Nephron progenitor cell (in vitro differentiated cells): ENCODE measurements at places on chromosomes 2 and 18.

DNA sequence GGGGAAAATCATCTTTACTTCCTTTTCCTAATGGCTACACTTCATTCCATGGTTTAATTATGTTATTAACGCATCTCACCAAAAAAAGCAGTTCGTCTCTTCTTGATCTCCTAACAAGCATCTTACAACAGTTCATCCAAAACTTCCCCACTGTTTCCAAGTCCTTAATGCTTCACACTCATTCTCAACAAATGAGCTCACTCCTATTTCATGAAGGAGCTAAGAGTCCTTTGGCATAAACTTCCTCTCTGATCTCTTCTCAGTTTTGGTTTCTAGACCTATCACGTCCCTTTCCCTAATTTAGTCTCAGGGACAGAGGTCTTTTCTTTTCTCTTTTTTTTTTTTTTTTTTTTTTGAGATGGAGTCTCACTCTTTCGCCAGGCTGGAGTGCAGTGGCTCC lies 205.9 kb upstream of the SLC39A10 start:
- H3K4me1 ChIP-seq: no peaks in the 10 kb centered on the region
- no peak for DNase-seq
- no peaks in the 10 kb centered on the region for H3K27me3 ChIP-seq
- no peak overlapping the region for H3K27ac ChIP-seq
- H3K4me3 ChIP-seq: no peak overlapping the region
- H3K36me3 ChIP-seq: no peaks in the 10 kb centered on the region

DNA sequence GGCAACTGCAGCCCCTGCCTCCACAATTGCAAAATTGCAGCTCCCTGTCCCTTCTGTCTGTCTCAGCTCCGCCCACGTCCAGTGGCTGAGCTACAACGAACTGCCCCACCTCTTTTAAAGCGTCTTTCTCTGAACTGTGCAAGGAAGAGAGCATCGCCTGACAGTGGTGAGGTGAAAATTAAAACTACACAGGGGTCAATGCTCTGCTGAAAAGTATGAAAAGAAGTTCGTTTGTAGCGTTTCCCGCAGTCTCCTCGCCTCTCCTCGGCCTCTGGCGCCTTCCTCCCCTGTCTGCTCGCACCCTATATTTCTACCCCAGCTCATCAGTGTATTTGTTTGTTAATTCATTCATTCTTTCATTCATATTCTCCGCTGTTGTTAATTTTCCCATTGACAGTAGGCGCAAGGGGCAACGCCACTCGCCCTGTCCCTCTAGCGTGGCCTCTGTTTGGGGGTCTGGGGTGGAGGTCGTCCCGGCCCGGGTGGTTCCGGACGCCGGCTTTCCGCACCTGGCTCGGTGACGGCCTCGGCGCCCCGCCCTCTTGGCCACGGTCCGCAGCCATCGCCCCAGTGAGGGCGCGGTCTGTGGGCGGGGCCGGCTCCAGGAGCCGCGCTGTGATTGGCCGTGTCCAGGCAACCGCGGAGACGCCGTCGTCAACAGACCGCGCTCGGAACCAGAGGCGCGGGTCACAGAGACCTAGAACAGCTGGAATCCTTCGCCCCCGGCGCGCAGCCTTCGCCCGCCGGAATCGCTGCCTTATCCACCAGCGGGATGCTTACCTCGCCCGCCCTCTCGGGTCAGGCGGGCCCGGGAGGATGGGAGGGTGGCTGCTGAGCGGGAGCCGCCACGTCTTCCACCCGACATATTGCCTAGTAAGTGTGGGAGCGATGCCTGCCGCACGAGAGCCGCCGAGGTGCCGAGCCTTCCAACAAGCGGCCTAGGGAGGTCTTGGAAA lies at the start of gene VWA3B:
Gene VWA3B, plus strand, starts transcription at position 677 of the 956 bp plus-strand sequence. CDS start 5,926 bp downstream, outside the sequence.
- peaks cover 13% of the 10 kb centered on the region for H3K4me1 ChIP-seq
- no peaks in the 10 kb centered on the region for H3K36me3 ChIP-seq
- H3K27ac ChIP-seq: no peak within 1 kb of the TSS
- H3K27me3 ChIP-seq: peaks cover 68% of the 10 kb centered on the region

DNA sequence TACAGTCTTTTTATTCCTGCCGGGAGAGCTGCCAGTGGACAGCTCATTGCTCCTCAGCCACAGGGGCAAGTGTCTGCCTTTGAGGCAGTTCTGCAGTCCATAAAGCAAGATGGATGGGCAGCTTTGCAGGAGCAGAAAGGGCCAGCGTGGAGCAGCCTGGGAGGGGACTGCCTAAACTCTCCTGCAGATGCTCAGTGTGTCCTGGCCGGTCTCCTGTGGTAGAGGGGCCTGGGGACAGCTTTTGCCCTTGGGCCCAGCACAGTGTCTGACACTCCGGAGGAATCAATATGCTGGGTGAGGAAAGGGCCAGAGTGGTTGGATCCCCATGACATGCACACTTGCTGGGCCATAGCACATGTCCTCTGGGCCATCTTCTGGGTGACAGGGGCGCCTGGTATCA lies 65.7 kb upstream of the DAPL1 start:
- no peak overlapping the region for H3K4me3 ChIP-seq
- H3K27me3 ChIP-seq: no peaks in the 10 kb centered on the region
- no peaks in the 10 kb centered on the region for H3K36me3 ChIP-seq
- H3K4me1 ChIP-seq: peaks cover 95% of the 10 kb centered on the region

- DNase-seq: no peak
- H3K36me3 ChIP-seq: no peaks in the 10 kb centered on the region
- peaks cover 71% of the 10 kb centered on the region for H3K4me1 ChIP-seq
- H3K4me3 ChIP-seq: no peak overlapping the region
These were observed 144.9 kb upstream of the MYCN start for GRCh38 chr2:15795426-15795825.

DNA sequence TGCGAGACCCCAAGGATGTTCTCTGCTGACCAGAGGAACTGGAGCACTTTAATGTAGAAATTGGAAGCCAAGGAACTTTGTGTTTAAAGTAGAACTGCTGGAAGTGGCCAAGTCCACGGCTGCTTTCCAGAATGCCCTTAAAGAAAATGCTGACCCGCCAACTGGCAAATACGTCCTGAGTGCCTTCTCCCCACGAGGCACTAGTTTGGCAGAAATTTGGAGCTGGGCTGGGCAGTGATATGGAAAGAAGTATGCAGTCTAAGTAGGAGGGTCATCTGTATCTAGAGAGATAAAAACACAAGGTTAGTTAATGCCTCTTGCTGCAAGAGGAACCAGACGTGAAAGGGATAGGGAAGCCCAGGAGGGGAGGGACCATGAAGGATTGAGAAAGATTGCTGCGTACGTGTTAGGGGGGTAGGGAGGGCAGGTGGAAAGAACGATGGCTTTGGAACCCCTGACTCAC lies 59.3 kb upstream of the RFX8 start:
- no peak overlapping the region for H3K27ac ChIP-seq
- no peak overlapping the region for H3K4me3 ChIP-seq
- no peaks in the 10 kb centered on the region for H3K4me1 ChIP-seq
- no peak for DNase-seq

DNA sequence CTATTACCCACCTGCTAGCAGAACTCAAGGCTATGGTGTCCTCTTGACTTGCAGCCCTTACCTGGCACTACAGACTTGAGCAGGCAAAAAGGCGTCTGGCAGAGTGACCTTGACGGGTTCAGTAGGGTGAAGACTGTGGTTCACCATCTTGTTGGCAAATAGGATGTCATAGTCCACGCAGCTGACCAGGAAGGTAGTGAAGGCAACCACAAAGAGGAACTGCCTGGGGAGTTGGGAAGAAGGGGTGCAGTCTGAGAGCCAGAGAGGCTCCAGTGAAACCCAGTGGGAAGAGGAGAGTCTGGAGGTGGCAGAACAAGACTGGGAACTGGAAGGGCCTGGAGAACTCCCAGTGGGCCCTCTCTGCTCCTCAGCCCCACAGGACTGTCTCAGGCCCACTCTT lies 4.1 kb downstream of the ATG9A start:
- peaks cover 7% of the 10 kb centered on the region for H3K27me3 ChIP-seq
- peak overlapping the region; percentile 82 for H3K27ac ChIP-seq
- H3K4me3 ChIP-seq: no peak overlapping the region
- peaks cover 40% of the 10 kb centered on the region for H3K36me3 ChIP-seq
- no peak for DNase-seq

DNA sequence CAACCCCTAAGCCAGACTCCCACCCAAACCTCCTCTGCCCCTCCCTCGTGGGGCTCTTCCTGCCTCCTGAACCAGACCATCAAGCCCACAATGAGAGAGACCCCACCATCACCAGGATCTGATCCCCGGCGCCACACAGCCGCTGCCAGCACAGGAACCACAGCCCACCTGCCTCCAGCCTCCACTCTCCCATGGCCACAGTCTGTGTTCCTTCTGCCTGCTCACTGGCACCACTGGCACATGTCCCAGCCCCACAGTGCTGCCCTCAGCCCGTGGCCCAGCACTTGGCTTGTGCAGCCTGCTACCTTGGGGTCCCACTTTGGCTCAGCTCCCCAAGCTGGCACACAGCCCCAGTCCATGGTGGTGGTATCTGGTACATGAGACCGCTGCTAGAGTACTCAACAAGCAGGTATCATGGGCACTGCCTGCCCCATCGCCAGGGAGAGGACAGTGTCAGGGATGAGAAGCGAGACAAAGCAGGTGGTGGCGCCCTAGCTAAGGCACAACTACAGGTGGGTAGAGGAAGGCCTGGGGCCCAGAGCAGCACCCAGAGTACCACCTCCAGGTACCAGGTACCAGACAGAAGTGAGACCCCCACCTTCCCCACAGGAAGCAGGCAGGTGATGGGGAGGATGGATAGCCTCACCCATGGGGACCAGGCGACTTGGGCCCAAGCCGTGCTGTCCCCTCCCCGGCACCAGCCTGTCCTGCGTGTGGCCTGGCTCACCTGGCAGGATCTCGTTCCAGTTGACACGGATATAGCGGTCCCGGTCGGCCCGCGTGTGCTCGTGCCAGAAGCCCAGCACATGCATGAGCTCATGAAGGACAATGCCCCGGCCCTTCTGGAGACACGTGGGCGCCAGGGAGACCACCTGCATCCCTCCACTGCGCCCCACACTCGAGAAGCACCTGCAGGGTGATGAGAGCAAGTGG lies 6.2 kb downstream of the ASTL start:
- no peak overlapping the region for H3K4me3 ChIP-seq
- no peak for DNase-seq
- H3K36me3 ChIP-seq: no peaks in the 10 kb centered on the region
- H3K4me1 ChIP-seq: no peaks in the 10 kb centered on the region

DNA sequence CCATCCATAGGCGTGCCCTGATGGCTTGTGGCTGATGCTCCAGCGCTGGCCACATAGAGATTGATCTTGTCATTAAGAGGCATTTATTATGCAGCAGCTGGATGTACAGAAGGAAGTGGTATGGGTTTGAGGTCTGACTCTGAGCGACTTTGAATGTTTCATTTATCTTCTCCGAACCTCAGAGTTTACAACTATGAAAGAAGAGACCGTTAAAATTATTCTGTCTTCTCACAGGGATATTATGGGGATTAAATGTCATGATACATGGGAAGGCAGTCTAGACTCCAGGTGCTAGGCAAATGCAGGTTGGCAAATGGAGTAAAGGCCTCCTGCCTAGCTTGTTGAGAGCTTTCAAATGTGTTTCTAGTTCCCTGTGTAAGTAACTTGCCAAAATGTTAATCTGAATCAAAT lies 30.3 kb downstream of the MOGAT1 start:
- peaks cover 12% of the 10 kb centered on the region for H3K27me3 ChIP-seq
- H3K27ac ChIP-seq: no peak overlapping the region
- no peaks in the 10 kb centered on the region for H3K4me1 ChIP-seq

- H3K36me3 ChIP-seq: no peaks in the 10 kb centered on the region
- H3K27ac ChIP-seq: no peak overlapping the region
- no peaks in the 10 kb centered on the region for H3K27me3 ChIP-seq
- H3K4me1 ChIP-seq: no peaks in the 10 kb centered on the region
- no peak overlapping the region for H3K4me3 ChIP-seq
- no peak for DNase-seq
These were observed 13.4 kb downstream of the MYO3B start for GRCh38 chr2:170191166-170191866.

DNA sequence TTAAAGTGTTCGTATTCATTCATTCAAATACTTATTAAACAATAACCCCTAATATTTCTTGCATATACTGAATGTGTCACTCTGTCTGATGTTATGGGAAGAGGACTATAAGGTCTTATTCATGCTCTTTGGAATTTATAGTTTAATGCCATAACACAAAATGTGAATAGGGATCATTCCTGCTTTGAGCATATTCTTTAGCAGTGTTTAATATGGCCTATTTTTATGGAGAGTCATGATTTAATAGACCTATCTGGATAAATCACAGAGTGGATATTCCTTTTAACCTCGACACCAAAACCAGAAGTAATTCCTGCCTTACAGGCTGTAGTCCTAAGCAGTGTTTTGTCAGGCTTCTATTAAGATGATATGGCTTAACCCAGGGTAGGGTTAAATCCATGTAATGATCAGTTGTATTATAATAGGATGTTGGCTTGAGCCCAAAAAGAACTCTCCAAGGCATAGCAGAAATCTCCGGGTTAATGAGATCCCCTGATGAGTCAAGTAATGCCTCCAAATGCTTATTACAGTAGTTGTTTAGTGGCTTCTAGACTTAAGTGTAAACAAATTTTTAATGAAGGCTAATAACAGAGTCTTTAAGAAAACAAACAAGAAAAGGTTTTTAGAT lies 54.3 kb downstream of the GULP1 start:
- no peaks in the 10 kb centered on the region for H3K27me3 ChIP-seq
- DNase-seq: no peak
- peaks cover 6% of the 10 kb centered on the region for H3K36me3 ChIP-seq
- no peak overlapping the region for H3K4me3 ChIP-seq
- H3K27ac ChIP-seq: no peak overlapping the region
- peaks cover 10% of the 10 kb centered on the region for H3K4me1 ChIP-seq

DNA sequence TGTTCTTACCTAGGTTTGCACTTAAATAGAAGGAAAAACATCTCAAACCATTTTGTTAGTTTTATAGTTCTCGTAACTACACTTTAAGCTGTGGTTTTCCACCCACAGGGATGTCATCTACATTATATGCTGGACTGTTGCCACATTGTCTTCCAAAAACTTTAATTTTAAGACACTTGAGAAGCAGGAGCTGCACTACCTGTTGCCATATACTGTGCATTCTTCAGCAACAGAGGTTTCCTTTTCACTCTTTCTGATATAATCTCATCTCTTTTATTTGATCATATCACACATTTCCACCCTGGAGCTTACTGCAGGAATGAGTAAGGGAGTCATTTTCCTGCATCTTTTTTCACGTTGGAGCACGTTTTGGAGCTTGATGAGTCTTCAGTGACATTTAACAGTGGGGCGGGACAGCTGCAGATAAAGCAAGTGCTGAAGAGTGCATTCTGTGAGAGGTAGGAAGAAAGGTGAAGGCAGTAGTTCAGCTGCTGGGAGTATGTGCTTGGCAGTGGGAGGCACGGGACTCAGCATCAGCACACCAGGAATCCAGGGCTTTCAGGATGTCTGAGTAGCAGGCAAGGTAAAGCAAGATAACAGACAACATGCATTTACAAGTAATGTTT lies 3.8 kb downstream of the LIMS1 start:
- H3K36me3 ChIP-seq: peaks cover 29% of the 10 kb centered on the region
- no peaks in the 10 kb centered on the region for H3K27me3 ChIP-seq
- H3K4me1 ChIP-seq: peaks cover 34% of the 10 kb centered on the region
- no peak overlapping the region for H3K27ac ChIP-seq
- DNase-seq: no peak
